ENCODE measurements at places on chromosomes 3 and 15.

DNA sequence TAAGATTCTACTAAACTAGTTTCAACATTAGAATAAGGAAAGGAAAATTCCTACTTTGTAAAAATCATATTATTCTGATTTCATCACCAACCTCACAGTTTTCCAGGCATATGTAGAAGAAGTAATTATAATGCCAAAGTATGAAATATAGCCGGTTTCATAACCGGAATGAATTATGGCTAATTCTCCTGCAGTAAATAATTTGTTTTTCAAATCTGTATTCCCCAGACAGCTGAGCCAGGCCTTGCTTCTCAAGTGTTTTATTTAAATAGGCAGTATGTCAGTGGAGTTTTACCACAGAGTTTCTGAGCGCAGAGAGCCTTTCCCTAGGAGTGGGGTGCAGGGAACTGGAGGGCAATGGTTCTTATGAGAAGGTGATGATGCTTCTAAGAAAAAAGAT lies 8.7 kb upstream of the CPA3 start:
- no peaks in the 10 kb centered on the region for H3K4me1 ChIP-seq
- H3K27me3 ChIP-seq, result no peaks in the 10 kb centered on the region
- no peaks in the 10 kb centered on the region for H3K36me3 ChIP-seq
- DNase-seq, result no peak
- no peak overlapping the region for H3K27ac ChIP-seq

- H3K27me3 ChIP-seq, result no peaks in the 10 kb centered on the region
- H3K4me3 ChIP-seq, result no peak overlapping the region
- no peaks in the 10 kb centered on the region for H3K4me1 ChIP-seq
These were observed 172.2 kb downstream of the SSR3 start for GRCh38 chr3:156382458-156383346.

GRCh38 chr3:180040966-180041365 lies 4.2 kb upstream of the PEX5L start:
- H3K27me3 ChIP-seq, result 0 out of 2 replicates have a peak, but pooled peaks cover 2% of the 10 kb centered on the region
- no peaks in the 10 kb centered on the region for H3K4me1 ChIP-seq
- H3K27ac ChIP-seq, result no peak overlapping the region
- no peak for DNase-seq
- H3K36me3 ChIP-seq, result no peaks in the 10 kb centered on the region

GRCh38 chr3:196198081-196198675 lies 13.0 kb downstream of the ZDHHC19 start:
- H3K4me1 ChIP-seq, result peaks cover 3% of the 10 kb centered on the region
- DNase-seq, result no peak
- H3K27me3 ChIP-seq, result no peaks in the 10 kb centered on the region
- H3K4me3 ChIP-seq, result no peak overlapping the region

DNA sequence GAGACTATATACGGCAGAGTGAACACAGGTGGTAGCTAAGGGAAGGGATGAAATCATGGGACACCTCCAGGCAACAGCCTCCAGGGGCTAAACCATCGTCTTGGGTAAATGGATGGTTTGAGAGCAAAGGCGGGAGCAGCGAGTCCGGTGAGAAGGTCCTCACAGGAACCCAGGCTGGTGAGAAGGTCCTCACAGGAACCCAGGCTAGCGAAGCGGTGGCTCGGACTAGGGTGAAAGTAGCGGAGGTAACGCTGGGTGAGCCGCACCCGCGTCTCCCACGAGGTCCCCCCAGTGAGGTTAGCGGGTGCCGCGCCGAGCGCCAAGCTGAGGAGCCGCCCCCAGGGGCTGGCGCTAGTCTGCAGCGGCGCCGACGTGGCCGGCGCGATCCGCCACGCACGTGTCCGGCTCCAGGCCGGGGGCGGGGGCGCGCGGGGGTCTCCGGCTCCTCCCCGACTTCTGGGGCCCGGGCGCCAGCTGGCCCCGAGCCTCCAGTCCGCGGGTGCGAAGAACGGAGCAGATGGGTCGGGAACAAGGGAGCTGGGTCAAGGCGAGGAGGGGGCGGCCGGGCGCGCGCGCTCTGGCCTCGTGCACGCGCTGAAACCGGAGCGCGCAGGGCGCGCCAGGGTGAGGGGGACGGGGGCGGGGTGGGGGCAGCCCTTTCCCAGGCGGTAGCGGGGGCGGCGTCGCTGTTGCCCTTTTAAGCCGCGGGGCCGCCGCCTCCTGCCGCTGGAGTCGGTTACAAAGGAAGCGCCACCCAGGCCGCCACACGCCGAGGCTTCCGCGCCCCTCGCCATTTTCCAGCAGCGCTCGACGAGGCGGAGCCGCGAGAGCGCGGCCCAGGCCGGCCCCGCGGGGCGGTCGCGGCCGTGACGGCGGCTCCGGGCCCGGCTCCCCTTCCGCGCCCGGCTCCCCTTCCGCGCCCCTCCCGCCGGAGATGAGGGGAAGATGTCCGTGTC lies at the start of gene UBE2Q2:
UBE2Q2 (plus strand) TSS at position 726 of the 956 bp plus-strand sequence; CDS start at position 946, 220 bp downstream.
- no peaks in the 10 kb centered on the region for H3K27me3 ChIP-seq
- no peak within 1 kb of the TSS for H3K27ac ChIP-seq
- peak within 1 kb of the TSS; percentile 97 for H3K4me3 ChIP-seq
- DNase-seq, result no peak
- H3K4me1 ChIP-seq, result peaks cover 1% of the 10 kb centered on the region

DNA sequence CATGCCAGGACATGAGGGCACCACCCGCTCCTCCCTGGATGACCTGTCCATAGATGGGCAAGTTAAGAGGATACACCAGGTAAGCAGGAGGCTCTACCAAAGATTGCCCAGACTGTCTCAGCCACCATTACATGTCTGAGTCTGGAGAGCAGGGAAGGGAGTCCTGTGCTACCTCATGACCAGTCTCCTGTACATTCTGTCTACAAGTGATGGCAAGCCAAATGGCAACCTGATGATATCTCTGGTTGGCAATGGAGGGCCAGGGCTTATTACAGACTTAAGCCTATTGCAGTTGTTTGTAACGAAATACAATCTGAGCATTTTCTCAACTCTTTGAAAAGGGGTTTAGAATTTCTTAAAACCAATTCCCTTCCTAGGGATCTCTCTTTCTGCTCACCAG lies 31.8 kb downstream of the ABHD6 start:
- H3K27ac ChIP-seq, result no peak overlapping the region
- H3K4me3 ChIP-seq, result no peak overlapping the region
- no peaks in the 10 kb centered on the region for H3K27me3 ChIP-seq
- H3K4me1 ChIP-seq, result no peaks in the 10 kb centered on the region
- DNase-seq, result no peak

DNA sequence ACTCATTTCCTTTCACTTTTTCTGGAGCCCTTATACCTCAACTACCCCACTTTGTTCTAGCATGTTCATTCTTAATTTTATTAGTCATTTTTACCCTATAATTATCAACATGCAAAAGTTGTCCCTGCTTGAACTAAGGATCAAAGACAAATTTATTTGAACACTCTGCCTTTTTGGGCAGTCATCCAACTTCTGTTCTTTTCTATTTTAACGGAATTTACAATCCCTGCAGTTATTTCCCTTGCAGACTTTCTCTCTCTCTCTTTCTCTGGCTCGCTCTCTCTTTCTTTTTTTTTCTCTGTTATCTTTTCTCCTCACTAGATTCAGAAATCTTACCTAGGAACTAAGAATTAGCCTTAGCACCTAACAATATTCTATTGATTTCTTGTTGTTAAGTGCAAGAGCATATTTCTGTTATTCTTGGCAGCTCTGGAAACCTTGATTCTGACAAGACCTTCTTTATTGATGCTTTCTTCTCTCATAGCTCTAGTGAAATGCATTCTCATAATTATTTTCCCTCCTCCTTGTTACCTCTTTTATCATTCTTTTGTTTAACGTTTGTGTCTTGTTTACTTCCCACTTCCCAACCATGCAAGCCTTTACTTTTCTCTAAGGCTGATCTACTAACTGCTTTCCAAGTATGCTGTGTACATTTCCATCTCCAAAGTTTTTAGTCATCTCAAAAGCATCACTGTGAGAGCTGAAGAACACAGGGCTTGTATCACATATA lies 951.6 kb downstream of the DIPK2A start:
- no peak for DNase-seq
- H3K4me1 ChIP-seq, result no peaks in the 10 kb centered on the region
- H3K27me3 ChIP-seq, result no peaks in the 10 kb centered on the region
- H3K36me3 ChIP-seq, result no peaks in the 10 kb centered on the region
- H3K27ac ChIP-seq, result no peak overlapping the region

DNA sequence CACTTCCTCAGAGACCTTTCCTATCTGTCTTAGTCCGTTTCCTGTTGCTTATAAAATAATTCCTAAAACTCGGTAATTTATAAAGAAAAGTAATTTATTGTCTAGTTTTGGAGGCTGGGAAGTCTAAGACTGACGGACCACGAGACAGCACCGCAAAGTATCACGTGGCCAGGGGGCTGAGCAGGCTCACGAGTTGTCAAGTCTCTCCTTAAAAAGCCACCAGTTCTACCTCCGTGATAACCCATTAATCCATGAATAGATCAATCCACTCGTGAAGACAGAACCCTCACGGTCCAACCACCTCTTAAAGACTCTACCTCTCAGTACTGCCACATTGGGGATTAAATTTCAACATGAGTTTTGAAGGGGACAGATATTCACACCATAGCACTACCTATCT lies 821 bp downstream of the LINS1 start:
- peak overlapping the region; percentile 94 for H3K4me3 ChIP-seq
- H3K36me3 ChIP-seq, result no peaks in the 10 kb centered on the region
- DNase-seq, result no peak
- H3K4me1 ChIP-seq, result no peaks in the 10 kb centered on the region
- no peaks in the 10 kb centered on the region for H3K27me3 ChIP-seq
- no peak overlapping the region for H3K27ac ChIP-seq

GRCh38 chr3:42517117-42517516 lies 14.7 kb downstream of the VIPR1 start:
- no peaks in the 10 kb centered on the region for H3K36me3 ChIP-seq
- H3K27ac ChIP-seq, result no peak overlapping the region

Data from iPS DF 6.9 (cell line).